NCI-H1436 treated with DMSO at 0.1 percent for 48 hours (cell line): ENCODE measurements at places on chromosomes 2 and 18.

DNA sequence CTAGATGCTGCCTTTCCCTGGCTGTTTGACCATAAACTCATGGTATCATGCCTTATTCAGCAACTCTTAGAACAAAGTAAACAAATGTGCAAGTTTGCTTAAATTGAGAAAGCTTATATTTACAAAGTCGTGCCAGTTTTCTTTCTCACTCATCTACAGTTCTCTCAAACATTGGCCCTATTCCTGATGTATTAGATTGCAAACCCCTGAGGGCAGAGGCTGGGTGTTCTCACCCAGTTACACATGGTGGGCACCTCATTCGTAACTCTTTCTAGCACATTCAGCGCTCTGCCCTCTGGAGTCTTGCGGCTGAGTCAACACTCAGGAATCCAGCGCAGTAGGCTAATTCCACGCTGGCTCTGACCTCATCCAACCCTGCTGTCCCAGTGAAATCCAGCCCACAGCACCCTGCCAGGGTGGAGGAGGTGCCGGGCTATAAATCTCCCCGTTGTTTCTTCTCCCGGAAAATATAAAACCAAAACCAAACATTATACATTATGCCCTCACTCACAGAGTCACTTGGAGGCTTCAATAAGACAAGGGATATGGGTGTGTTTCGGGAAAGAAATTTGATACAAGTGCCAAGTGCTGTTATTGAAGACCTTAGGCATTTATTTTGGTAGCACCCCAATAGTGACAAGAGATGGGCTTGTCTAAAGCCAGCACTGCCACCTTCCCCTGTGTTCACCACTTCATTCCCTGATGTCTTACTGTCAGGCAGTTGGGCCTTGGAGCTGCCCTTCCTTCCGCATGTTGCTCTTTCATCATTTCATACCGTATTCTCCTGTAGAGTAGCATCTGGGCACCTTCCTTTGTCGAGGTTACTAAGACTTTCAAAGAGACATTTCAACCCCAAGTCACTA, 287.4 kb downstream of the PRKCE start:
- no peak for DNase-seq

GRCh38 chr18:27862041-27862682, 314.8 kb downstream of the CDH2 start:
- no peak for DNase-seq

GRCh38 chr2:143481237-143481623, 352.0 kb downstream of the ARHGAP15 start:
- DNase-seq = no peak

DNA sequence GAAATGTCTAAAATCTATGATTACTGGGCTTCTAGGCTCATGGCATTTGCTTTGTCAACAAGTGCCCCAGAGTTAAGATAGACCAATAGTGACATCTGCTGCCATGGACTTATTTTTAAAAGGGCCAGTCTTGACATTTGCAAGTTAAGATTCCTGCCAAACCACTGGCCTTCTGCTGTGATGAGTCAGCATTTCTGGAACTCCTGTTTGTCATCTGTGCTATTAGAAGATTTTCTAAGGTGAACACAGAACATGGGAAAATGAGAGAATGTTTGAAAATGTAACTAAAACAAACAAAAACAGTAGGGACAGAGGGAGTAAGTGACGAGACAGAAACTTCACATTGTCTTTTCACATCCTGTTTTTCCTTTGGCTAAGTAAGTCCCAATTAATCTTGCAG, 93.7 kb upstream of the WDR75 start:
- no peak for DNase-seq

DNA sequence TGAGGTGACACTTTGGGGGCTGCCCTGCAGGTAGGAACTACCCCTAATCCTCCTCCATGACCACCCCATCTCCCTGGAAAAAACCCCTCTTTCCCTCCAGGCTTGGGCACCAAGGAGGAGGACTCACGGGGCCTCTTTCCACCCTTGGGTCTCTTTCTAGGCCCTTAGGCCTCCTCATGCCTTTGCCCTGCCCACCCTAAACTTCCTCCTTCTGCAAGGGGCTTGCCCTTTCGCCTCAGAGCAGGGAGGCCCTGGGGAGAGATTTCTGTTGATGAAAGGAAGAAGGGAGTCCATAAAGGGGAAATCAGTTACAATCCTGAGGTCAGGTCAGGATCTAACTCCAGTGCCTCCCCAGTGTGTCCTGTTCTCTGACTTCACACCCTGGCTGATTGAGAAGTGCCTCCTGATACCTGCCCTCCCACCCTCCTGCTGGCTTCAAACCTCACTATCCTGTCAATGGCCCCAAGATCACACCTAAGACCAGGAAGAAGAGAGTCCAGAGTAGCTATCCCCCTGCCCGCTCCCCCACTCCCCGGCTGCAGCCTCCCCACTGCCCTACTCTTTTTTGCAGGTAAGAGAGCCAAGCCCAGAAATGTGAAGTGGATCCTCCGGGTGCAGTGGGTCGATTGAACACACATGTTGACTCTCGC, 16.7 kb upstream of the TNS1 start:
- DNase-seq = no peak
